ENCODE measurements at places on chromosomes 16 and 17.

GRCh38 chr16:58236231-58236690 is 38.4 kb upstream of the CSNK2A2 start:
- DNase-seq = peak; percentile 69

GRCh38 chr16:4837733-4838501 is 9.2 kb downstream of the GLYR1 start:
- DNase-seq = no peak

DNA sequence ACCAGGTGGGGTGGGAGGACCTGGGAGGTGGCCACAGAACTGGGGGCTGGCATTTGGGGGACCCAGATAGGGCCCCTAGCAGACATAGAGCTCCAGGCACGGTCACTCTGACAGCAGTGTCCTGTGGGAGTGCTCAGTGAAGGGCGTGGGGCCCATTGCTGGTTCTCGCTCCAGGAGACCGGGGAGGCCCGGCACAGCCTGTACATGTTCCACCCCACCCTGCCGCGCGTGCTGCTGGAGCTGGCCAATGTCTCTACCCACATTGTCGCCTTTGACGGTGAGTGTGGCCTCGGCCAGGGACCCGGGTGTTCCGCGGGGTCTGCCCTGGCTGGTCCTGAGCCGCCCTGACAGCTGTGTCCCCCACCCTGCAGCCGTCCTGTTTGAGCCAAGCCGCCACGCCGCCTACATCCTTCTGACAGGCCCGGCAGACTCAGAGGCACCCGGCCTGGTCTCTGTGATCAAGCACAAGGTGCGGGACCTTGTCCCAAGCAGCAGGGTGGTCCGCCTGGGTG is 11.2 kb downstream of the RGS11 start:
- DNase-seq = no peak

- DNase-seq = no peak
Measured at GRCh38 chr16:82096641-82097040, 61.6 kb downstream of the HSD17B2 start.

DNA sequence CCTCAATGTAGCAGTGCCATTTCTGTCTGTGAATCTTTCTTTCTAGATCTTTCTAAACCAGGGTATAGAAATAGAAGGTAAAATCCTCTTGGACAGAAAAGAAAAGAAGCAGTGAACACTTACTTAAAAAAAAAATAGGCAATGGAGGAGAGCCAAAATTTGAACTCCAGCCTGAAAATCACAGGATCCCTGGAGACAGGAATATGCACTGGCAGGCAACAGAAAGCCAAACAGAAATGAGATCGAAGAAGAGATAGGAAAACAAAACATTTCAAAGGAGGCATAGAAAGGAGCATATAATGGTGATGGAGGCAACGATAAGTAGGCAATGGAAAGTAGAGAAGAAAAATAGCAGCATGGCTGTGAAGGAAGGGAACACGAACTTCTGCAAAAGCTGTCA is 253.7 kb upstream of the HSBP1 start:
- no peak for DNase-seq

GRCh38 chr17:66755101-66755943 is 79.6 kb upstream of the CACNG5 start:
- no peak for DNase-seq

DNA sequence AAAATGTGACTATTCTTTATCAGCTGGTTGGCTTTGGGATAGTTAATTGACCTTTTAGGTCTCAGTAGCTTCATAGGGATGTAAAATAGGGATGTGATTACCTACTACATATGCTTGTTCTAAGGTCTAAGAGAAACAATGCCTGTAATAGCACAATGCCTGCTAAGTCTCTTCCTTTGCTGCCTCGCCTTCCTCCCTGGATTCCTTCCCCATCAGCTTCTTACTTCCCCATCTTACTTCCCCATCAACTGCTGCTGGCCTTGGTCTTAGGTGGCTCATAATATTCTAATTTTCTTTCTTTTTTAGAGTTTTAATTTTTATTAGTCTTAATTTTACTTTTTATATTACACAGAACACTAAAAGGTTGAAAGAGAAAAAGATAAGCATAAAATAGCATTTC is 59.2 kb upstream of the GOT2 start:
- DNase-seq = no peak

- no peak for DNase-seq
Measured at GRCh38 chr17:9817086-9817485, 4.8 kb downstream of the GSG1L2 start.

DNA sequence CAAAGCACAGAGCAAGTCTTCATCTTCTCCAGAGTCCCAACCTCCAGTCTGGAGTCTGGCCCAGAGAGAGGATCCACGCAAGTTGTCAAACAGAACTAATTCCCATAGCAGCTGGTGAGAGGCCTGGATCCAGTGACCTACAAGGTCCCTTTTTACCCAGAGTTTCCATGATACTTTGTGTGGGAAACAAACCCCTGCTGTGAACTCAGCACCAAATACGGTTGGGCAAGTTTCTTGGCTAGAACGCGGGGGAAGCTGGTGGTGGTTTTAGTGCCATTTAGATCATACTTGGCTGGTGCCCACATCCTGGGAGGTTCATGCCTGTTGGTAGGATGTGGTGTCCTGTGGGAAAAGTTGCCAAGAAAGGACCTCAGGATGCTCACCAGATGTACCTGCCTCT is 18.1 kb downstream of the TMC7 start:
- DNase-seq = no peak

DNA sequence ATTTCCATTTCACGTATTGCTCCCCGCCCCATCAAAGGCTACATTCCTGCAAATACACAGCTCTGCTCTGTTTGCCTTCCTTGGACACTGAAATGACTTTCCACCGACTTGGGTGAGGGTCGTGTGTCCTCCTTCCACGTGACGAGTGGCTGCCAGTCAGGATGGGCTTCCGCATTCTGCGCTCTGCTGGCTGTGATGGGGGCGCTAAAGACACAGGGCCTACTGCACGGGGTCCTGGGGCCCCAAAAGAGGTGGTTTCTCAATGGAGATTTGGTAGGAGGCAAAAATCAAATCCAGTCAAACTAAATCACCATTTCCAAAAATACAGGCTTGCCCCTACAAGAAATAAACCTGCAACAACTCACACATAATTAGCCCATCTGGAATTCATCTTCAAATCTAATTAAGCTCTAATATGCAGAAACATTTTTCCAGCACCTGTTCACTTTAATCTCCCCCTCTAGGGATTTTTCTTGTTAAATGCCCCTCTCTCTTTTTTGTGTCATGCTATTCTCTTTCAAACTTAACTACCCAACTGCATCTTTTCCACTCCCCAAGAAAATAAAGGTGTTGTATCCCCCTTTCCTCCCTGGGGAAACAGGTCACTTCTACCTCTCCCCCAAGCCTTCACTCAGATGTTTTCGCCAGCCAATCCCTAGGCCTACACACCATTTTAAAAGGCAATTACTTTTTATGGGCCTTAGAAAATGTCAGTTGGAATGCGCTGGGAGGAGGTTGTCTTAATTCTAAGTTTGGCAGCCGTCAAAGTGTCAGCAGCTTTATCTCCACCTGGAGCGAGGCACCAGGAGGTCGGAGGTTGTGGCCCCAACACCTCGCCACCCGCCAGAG is 21.9 kb upstream of the FAAP100 start:
- no peak for DNase-seq

- DNase-seq = no peak
Measured at GRCh38 chr17:80142929-80143328, 4.0 kb downstream of the EIF4A3 start.

- DNase-seq = no peak
Measured at GRCh38 chr16:69306031-69306430, 5.1 kb upstream of the VPS4A start.

- no peak for DNase-seq
Measured at GRCh38 chr17:36900160-36900512, 37.1 kb upstream of the LHX1 start.

DNA sequence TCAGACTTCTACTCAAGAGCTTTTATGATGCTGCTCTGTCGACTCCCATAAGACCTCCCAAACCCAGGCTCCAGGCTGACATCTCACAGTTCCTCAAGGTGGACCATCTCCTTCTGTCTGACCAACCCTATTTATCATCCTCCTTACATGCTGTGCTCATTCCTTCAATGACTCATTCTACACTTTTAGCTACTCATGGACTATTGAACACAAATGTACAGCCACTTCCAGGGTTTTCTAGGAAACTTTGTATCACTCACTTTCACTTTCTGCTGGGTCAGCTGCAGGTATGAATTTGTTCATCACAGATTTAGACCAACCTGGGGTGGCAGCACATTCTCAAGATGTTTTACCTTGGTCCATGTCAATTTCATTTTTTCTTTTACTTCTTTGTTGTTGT is 162.4 kb upstream of the FAM20A start:
- no peak for DNase-seq

GRCh38 chr16:78735337-78735736 is 635.9 kb downstream of the WWOX start:
- no peak for DNase-seq

DNA sequence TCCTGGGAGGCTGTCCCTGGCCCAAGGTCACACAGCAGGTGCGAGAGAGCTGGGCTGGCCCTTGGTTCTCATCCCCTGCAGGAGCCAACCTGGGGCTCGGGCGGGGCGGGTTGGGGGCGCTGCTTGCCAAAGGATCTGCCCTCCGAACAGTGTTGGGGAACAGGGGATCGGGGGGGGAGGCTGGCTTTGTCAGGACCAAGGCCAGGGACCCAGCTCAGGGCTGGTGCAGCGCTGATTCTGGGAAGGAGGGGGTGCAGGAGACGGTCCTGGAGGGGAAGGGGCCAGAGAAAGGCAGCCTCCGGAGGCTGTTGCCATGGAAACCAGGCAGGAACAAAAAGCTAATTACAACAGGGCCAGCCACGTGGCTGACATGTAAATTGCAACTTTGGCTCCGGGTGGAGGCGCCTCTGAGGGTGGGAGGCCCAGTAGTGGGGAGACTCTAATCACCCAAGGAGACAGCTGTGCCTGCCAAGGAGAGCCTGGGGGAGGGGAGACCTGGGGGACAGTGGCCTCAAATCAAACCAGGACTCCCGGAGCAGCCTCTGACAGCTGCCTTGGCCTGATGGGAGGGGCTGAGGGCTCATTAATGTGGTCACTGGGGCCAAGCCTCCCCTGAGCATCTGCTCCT is 1.3 kb downstream of the TUBB3 start:
- no peak for DNase-seq

GRCh38 chr17:13793951-13794350 is 192.2 kb upstream of the HS3ST3A1 start:
- DNase-seq = no peak

- DNase-seq = no peak
Measured at GRCh38 chr16:68508013-68508412, 31.1 kb upstream of the ZFP90 start.

DNA sequence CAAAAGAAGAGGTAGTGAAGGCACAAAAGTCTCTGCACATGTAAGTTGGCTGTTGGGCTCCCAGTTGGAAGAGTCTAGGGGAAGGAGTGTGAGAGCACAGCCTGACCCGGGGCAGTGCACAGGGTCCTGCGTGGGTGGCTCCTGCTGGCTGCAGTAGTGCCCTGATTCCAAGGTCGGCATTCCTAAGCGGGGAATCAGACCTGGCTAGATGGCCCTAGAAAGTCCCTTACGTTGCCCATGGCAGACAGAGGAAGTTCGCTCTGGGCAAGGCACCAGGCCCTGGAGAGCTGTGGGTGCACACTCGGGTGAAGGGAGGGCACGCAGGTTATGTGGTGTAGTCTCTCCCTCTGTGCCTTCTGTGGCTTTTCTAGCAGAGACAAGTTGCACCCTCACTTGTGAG is 22.8 kb upstream of the SLC5A11 start:
- DNase-seq = no peak

GRCh38 chr17:75090871-75091854 is 3.4 kb downstream of the SLC16A5 start:
- DNase-seq = no peak

DNA sequence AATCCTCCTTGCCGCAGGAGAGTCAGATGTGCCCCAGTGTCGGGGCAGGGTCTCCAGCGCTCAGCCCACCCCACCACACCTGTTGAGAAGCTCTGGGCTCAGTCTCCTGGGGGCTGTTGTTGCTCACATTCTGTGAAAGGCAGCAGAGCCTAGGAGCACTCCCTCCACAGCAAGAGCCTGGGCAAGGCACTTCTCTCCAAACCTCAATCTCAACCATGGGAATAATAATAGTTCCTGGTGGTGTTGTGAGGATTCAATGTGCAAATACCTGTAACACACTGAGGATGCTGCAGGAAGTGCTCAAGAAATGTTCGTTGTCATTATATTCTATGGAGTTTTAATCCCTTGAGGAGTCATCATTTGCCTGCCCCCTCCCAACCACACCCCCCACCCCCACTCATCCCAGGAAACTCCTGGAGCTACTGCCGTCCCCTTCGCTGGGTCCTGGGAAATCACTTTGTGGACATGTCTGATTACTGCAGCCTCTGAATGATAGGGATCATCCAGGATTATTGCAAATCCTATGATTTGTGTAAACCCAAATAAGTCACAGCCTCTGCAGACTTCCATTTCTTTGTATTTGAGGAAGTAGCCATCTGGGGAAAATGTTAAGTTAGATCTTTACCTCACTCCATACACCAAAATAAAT is 61.5 kb downstream of the CCT6B start:
- DNase-seq = no peak

- no peak for DNase-seq
Measured at GRCh38 chr17:9356488-9356911, 219.1 kb downstream of the STX8 start.

GRCh38 chr16:1363501-1364041 is 11.8 kb downstream of the GNPTG start:
- peak; percentile 91 for DNase-seq

GRCh38 chr16:9170470-9170869 is 79.0 kb downstream of the HAPSTR1 start:
- DNase-seq = no peak

DNA sequence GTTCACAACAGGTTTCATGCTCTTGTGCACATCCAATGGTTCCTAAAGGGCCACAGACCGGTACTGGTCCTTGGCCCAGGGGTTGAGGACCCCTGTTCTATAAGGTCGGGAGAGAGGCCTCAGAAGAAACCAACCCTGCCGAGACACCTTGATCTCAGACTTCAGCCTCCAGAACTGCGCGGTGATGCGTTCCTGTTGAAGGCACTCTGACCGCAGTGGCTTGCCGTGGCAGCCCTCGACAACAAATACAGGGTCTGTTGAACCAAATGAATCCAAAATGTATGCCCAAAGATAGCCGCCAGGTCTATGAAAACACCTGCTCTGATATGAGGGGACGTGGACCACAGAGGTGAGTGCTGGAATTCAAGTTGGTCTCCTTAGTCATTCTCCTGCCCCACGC is 389.8 kb downstream of the SEC14L1 start:
- DNase-seq = no peak

GRCh38 chr17:9228408-9229159 is 207.3 kb downstream of the NTN1 start:
- no peak for DNase-seq

GRCh38 chr17:41620583-41621434 is 3.6 kb downstream of the KRT17 start:
- DNase-seq = no peak

GRCh38 chr17:73280191-73280590 is 18.5 kb upstream of the CPSF4L start:
- DNase-seq = no peak

- peak; percentile 83 for DNase-seq
Measured at GRCh38 chr17:17179371-17179827, 26.7 kb downstream of the PLD6 start.

- peak; percentile 27 for DNase-seq
Measured at GRCh38 chr17:78998311-78999055, 11.1 kb downstream of the CANT1 start.

- DNase-seq = no peak
Measured at GRCh38 chr16:55625843-55626242, 29.9 kb upstream of the SLC6A2 start.
